NT2/D1 (cell line): ENCODE measurements at places on chromosomes 11 and 22.
A peak's percentile ranks its signal among the peaks of the same experiment; 100 is the strongest.

GRCh38 chr11:30876228-30876627 lies 290.1 kb upstream of the MPPED2 start:
- DNase-seq, result no peak

- no peak for DNase-seq
Measured at GRCh38 chr22:19798891-19799293, 38.3 kb downstream of the TBX1 start.

- no peak for DNase-seq
Measured at GRCh38 chr11:105738986-105739795, 129.3 kb downstream of the GRIA4 start.

DNA sequence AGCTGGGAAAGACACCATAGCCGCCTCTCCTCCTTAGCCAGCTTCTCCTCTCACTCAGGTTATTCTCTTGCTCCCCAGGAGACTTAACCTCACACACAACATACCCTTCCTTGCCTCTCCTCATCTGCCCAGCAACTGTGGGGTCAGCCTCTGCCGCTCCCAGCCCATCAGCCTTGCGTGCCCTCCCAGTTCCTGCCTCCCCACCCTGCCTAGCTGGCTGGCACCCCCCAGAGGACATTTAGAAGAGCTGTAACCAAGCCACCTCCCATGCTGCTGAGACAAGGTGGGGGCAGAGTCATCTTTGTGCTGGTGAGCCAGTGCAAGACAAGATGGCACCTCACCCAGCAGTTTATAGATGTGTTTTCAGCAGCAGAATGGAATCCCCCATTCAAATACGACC lies 38.2 kb downstream of the TOM1 start:
- no peak for DNase-seq

- no peak for DNase-seq
Measured at GRCh38 chr11:121603316-121603715, 150.5 kb upstream of the SORL1-AS1 start.

GRCh38 chr22:38406617-38407016 lies 48.4 kb downstream of the KCNJ4 start:
- DNase-seq, result no peak

DNA sequence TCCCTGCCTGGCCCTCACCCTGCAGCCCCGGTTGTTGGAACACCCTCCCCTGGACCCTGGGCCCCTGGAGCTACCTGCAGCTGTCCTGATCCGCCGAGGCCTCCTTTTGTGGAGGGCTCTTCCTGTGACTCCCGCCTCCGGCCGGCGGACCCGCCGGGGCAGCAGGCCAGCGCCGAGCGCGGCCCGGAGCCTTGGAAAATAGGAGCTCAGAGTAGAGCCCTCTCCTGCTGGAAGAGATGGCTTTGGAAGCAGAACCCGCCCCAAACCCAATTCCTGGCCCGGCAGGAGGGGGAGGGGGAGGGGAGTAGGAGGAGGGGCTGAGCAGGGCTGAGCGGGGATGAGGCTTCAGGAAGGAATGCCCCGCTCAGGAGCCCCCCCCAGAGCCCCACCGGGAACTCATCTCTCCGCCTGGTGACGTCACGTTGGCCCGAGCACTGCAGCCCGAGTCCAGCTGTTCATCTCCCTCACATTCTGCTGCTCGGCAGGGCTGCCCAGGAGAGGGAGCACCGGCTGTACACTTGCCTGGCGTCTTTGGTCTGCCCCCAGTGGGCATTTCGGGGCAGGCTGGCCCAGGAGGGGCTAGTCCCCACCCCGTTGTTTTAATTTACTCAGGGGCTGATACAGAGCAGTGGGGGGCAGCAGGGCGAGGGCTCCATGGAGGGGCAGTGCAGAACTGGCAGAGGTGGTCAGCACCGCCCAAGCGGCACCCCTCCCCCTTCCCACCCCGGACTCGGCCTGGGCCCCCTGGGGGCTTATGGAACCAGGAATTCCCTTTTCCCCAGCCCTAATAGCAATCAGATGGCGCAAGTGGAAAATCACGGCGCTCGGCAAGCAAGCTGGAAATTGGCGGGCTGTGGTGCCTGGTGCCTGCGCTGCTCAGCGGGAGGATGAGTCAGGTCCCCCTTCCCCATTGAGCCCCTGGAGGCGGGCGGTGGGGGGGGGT lies at the start of gene MRGPRF:
MRGPRF (minus strand) TSS at position 238 of the 943 bp plus-strand sequence. CDS start 3,345 bp downstream, outside the sequence.
- no peak for DNase-seq

- no peak for DNase-seq
Measured at GRCh38 chr11:111305162-111305802, 6.9 kb downstream of the POU2AF3 start.

GRCh38 chr11:118565051-118565450 lies 680 bp downstream of the IFT46 start:
- DNase-seq, result no peak

GRCh38 chr11:75063741-75064314 lies 32.8 kb downstream of the OR2AT4 start:
- DNase-seq, result no peak

- DNase-seq, result no peak
Measured at GRCh38 chr11:10413268-10413667, 41.8 kb upstream of the AMPD3 start.

- no peak for DNase-seq
Measured at GRCh38 chr11:128776424-128777284, 82.8 kb downstream of the FLI1 start.

GRCh38 chr11:43880640-43881159 lies at the start of gene ALKBH3:
Gene ALKBH3, plus strand, starts transcription at chr11:43880831. Its CDS starts 1,822 bp downstream, at chr11:43882653.
- peak; percentile 98 for DNase-seq

DNA sequence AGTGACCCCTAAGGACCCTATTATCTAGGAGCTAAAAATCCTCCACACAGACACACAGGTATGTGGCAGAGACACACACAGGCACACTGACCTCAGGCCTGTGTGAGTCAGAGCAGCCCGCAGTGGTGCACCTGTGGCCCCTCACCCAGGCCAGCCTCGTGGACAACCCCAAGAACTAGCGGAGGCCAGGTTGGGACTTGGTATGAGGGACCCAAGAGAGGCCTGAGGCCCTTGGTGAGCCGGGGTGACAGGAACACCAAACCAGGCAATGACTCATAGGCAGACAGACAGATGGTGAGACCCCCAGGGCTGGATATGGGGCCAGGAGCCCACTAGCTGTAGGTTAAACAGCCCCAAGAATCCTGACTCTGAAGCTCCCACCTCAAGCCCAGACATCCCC lies 6.0 kb downstream of the CASTOR1 start:
- no peak for DNase-seq

DNA sequence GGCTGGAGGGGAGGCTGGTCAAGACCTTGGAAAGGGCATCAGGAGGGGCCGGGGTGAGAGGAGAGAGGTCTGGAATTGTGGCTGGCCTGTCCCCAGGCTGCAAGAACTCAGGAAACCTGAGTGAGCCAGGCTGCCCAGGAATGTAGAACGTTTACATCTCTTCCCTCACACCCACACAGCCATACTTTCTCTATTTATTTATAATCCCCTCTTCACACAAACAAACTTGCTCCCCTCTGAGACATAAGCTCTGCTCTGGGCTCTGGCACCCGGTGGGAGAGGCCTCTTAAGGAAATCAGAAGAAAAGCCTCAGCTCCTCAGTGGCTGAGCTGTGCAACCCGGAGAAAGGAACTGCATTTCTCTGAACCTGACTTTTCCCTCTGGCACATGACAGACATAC lies 5.5 kb downstream of the CHRDL2 start:
- no peak for DNase-seq

DNA sequence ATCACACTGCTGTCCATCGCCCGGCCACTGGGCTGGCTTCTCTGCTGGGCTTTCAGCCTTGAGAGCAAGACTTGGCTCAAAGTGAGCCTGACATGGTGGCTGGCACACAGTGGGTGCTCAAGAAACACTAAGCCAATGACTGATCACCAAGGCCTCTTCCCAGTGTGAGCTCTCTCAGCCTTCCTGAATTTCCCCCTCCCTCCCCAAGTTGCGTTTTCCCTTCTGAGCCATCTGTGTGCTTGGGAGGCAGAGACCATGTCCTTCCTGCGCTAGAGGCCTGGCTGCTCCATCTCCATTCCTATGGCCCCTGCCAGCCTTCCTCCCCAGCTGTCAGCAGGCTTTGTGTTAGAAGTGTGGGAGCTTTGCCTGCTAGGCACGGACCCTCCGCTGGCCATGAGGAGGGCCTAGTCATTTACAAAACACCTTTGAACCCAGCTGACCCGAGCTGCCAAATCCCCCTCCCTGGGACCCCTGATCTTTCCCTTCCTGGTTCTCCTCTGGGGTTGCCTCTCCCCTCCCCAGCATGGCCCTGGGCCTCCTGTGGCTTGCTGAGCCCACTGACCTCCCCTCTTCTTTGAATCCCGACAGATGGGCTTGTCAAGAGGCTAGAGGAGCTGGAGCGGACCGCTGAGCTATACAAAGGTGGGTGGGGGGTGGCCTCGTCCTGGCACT lies 13.2 kb downstream of the PICK1 start:
- no peak for DNase-seq

DNA sequence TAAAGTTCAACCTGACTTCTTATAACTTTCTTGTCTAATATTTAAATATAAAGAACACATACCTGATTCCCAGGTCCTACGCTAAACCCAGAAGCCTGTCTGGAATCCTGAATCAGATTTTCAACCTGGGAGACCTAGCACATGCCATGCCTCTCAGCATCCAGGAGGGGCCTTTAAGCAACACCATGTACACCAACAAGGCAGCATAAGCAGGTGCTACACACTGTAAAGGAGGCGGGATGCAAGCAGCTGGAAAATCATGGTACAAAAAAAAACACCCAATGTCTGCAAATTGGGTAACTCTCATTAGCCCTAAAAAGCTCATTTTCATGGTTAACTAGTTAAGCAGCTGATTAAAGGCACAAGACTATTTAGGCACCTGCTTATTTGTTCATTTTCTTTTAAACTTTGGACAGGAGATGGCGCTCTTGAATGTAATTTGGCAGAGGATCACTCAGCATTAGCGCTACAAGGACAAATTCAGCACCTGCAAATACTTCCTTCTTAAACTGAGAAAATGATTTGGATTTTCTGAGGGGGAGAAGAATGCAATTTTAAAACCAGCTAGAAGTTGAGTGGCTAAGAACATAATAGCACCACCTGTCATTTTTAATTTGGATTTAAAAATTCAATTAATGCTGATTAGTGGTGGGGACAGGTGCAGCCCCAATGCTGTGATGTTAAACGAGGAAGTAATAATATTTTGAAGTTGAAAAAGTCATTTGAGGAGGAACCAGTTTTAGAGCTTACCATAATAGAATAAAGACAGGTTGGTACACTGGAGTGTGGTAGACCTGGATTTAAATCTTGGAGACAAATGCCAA lies 104.0 kb downstream of the FAR1 start:
- DNase-seq, result peak; percentile 64

GRCh38 chr11:2573240-2574042 lies 126.4 kb downstream of the KCNQ1OT1 start:
- DNase-seq, result no peak

GRCh38 chr11:8277691-8278090 lies 14.0 kb upstream of the LMO1 start:
- DNase-seq, result no peak

DNA sequence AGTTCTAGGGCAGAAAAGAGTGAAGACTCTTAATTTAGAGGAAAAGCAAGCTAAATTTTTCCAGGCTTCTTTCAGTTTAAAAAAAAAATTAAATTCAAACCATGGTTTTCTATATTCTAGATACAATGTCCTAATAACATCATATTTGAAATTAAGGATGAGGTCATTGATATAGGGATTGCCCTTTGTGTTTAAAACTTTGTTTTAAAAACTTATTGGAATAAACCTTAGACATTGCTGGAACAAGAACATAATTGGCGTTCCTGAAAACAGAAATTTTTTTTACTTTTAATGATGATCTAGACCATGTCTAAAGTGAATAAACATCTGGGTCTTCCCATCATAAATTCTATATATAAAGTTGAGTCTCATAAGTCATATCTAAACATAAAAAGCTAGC lies 859.4 kb upstream of the CHORDC1 start:
- no peak for DNase-seq

GRCh38 chr11:65558002-65558929 lies at the start of gene LTBP3:
Gene LTBP3, minus strand, starts transcription at chr11:65558359. Its CDS starts 400 bp downstream, at chr11:65557959.
- DNase-seq, result no peak

DNA sequence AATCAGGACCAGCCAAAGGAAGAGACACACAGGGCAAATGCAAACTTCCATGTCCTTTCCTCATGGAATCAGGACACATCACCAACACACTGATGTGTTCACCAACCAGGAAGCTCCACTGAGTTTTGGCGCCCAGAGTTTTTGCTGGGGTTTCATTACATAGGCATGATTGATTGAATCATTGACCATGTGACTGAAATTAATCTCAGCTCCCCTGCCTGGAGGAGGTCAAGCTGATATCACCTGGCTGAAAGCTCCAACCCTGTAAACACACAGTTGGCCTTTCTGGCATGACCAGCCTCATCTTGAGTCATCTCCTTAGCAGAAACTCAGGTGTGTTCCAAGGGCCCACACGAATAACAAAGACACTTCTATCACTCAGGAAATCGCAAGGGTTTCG lies 133.2 kb downstream of the TRIM29 start:
- no peak for DNase-seq
